ENCODE measurements at places on chromosomes 2 and 18. TPM values are rescaled to one million over a fixed set of nuclear protein-coding genes. Genes with fewer than 3 reads are reported as not detected.

DNA sequence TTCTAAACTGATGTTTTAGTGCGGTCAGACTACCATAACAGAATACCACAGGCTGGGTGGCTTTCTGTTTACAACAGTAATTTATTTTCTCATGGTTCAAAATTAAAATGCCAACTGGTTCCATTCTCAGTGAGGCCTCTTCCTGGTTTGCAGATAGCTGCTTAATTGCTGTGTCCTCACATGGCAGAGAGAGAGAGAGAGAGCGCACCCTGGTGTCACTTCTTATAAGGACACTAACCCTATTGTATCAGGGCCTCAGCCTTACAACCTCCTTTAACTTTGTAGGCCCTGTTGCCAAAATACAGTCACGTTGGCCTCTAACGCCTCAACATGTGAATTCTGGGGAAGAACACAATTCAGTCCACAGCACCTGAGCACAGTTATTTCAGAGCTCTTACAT is 37.5 kb upstream of the ZNF385B start:
- peak; percentile 49 for DNase-seq

GRCh38 chr2:216294305-216294704 is 78.0 kb downstream of the MARCHF4 start:
- DNase-seq = no peak

ZNF385B gene
- total RNA-seq = not detected

GRCh38 chr2:153595939-153596338 is 117.4 kb upstream of the RPRM start:
- DNase-seq = no peak

DNA sequence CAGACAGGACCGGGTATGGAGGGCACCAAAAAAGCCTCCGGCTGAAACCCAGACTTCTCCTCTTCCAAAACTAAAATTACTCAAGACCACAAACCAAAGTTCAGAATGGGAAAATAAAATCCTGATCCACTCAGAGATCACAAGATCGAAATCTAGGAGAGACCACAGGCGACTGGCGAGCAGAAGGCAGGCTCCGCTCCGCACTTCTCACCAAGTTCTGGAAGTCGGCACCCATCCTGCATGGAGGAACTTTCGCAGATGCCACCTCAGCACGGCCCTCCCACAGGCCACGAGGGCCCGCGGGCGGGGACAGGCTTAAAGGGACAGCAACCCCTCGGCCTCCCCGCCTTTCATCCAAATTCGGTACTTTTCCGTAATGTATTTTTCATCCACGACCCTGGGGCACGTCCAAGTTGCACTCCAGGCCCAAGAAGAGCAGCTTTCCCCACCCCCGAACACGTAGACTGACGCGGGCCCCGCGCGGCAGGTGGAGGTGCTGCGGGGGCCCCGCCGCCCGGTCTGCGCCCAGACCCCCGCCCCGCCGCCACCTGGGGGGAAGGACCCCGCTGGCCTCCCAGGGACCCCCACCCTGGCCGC is 43.7 kb downstream of the HDLBP start:
- peak; percentile 65 for DNase-seq

GRCh38 chr2:29311458-29311857 is 196.2 kb downstream of the CLIP4 start:
- DNase-seq = no peak

- DNase-seq = no peak
Measured at GRCh38 chr2:237118561-237119155, 33.0 kb downstream of the COPS8 start.

All from activated CD8-positive, alpha-beta T cell treated with anti-CD3 and anti-CD28 coated beads for 36 hours (primary cell).